ENCODE measurements at places on chromosomes 12 and 14.
A peak's percentile ranks its signal among the peaks of the same experiment; 100 is the strongest.

DNA sequence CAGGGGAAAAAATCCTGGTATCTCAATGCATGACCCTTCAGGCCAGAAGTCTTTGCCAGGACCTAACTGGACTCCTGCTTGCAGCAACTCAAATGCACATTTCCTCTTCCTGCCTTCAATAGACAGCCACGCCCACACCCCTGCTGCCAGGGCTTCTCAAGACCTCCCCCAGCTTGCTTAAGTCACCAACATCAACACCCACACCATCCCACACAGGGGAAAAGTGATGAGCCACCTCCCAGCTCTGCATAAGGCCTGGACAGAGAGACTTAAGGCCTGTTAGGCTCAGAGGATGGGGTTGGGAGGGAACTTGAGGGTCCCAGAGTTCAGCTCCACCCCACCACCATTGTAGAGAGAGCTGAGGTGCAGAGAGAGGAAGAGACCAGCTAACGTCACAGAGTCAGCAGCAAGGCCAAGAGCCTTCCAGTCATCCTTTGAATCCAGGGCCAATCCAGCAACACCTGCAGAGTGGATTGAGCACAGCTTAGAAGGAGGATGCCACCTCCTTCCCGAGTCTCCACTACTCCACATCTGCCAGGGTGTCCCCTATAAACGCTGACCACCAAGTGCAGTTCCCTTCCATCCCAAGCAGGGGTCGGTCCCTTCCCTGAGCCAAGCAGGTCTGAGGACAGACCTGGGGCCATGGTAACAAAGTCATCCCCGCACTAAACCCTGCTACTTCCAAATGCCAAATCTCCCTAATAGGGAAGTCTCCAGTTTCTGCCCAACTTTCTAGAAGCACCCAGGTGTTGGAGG, 50.0 kb downstream of the KDM2B start:
- peak; percentile 79 for DNase-seq

DNA sequence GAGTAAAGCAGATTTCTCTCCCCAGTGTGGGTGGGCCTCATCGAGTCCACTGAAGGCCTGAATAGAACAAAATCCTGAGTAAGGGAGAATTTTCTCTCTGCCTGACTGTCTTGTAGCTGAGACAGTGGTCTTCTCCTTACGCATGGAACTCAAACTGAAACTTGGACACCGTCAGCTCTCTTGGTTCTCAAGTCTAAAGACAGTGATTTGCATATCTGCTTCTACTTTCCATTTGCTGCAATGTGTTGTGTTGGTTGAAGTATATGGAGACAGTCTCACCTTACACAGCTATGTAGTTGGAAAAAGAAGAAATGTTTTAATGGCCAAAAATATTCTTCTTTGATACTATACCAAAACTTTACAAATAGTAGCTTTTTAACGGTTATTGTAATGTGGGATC, 160.2 kb upstream of the LMNTD1 start:
- no peak for DNase-seq

DNA sequence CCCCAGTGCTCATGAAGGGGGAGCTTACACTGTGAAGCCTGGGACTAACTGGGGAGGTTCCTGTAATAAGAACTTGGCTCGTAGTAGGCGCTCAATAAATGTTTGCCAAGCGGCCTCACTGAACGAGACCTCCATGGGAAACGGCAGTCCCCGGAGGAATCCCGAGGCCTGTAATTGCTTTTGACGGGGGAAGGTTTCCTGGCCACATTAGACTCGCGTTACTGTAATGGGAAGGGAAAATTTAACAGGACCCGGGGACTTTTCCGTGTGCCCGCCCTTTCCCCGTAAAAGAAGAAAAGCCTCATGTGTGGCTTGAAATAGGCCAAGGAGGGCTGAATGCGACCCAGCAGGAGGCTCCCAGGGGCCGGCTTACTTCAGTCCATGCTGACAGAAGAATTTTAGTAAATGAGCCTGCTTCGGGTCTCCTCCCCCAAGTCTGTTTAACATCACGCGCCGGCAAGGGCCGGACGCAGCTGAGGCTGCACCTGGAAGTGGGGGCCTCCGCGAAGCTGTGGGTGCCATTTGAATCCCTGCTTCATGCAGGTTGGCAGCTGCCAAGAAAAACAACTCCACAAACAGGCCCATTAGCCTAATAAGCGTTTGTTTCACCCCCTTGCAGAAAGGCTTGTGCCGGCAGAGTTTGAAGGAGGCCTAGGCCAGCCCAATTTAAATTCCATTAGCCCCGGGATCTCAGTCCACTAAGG, 39.8 kb upstream of the PWP1 start:
- DNase-seq, result no peak

- peak; percentile 71 for DNase-seq
These were observed 21.0 kb upstream of the RIC8B start for GRCh38 chr12:106753526-106753925.

GRCh38 chr12:51925346-51926063, 18.2 kb downstream of the ACVRL1 start:
- DNase-seq, result no peak

Measured in CD4-positive, alpha-beta T cell treated with Interleukin-4 for 4 hours (primary cell).